Right lung (tissue), 10 donors: ENCODE measurements at places on chromosomes 7 and 10. TPM values are rescaled to one million over a fixed set of nuclear protein-coding genes. Genes with fewer than 3 reads are reported as not detected.

GRCh38 chr10:12539350-12540164 lies 190.2 kb downstream of the CAMK1D start:
- no peak for DNase-seq

DNA sequence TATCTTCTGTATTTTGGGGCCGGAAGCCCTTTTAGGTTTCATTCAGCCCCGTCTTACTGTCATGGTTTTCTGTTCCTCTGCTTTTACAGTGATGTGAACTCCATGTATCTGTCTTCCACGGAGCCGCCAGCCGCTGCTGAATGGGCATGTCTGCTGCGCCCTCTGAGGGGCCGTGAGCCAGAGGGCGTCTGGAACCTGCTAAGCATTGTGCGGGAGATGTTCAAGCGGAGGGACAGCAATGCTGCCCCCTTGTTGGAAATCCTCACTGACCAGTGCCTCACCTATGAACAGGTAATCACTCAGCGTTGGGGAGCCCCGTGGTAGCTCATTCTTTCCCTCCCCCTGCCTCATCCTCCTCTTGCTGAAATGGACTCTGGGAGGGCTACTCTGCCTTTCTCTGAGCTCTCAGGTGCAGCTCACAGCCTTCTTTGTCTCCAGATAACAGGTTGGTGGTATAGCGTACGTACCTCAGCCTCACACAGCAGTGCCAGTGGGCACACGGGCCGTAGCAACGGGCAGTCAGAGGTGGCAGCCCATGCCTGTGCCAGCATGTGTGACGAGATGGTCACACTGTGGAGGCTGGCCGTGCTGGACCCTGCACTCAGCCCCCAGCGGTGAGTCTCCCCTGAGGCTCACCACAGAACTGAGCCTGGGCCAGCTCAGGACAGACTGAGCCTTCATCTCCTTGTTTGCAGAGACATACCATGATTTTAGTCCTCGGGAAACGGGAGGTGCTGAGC lies 5.7 kb downstream of the ZSWIM8 start:
- DNase-seq = no peak

DNA sequence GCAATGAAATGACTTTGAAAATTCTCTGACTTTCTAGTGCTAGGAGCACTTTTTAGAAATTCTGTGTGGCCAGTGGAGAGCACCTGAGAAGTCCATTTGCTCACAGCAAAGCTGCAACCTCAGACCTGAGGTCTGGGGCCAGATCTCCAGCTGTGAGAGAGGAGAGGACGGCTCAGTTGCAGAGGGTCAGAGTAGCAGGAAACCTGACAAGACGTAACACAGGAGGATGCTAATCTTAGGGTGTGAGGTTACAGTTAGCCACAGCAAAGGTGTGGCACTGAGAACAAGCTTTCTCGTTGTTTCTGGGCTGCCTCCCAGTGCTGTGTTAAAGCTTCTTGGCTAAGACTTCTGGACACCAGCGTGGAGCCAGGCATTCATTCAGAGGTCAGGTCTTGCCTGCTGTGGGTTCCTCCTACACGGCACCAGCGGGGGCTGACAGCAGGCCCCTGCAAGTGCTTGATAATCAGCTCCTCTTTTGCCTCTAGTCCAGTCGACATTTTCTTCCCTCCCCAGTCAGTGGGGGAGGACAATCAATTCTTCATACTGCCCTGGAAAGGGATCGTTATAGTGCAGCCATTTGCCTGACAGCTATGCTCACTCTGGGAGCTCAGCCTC lies 435.4 kb upstream of the DPP6 start:
- no peak for DNase-seq

- no peak for DNase-seq
Measured at GRCh38 chr7:127885222-127885772, 145.9 kb downstream of the LRRC4 start.

DNA sequence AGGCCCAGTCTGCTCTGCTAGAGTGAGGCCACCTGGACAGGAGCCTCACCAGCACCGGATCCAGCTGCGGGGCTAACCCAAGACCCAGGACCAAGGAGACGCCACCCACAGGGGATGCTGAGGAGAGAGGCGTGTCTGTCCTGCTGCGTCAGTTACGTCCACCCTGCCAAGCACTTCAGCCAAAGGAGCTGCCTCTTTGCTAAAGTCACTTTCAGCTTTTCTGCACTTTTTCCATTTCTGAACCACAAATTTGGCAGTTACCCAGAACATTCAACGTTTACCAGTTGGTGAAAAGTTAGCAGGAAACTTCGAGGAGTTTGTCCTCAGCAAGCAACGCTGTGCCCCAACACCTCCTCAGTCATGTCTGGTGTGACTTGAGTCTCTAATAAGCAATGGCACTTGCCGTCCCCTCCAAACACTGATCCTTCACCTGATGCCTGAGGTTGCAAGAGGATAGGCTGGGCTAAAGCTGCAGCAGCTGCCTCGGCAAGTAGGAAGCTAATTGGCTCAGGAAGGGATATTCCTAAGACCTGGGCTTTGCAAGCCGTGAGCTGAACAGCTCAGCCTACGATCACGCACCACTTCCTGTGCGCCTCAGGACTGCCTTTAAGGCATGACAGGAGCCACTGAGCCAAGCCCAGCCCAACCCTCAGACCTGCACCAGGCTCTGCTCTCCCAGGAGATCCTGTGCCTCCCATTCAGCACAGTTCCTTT lies 40.1 kb downstream of the KCNH2 start:
- DNase-seq = no peak

GRCh38 chr7:34757570-34758110 lies 99.6 kb downstream of the NPSR1 start:
- DNase-seq = no peak

DNA sequence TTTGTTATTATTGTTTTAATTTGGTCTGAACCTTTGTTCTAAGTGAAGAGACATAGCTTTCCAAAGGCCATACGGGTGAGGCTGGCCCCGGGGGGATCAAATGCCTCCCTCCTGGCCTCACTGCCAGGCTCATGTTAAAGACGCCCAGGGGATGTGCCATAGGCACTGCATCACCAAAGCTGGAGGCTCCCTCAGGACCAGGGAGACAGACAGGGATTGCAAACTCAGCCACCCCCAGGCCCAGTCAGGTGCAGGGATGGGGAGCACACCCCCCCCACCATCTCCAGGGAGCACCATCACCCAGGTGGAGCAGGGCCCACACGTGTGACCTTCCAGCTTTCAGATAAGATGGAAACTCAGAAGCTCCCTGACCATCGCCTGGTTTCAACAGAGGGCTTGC lies 96.0 kb upstream of the DNAAF5 start:
- DNase-seq = no peak

AKR1D1 gene
- polyA plus RNA-seq = 0.08 TPM

CYP2C8 gene
- 10.1 TPM for polyA plus RNA-seq

CHST15 gene
- polyA plus RNA-seq = 16.6 TPM
